Kidney (tissue), 22 donors: ENCODE measurements at places on chromosomes 4 and X. TPM values are rescaled to one million over a fixed set of nuclear protein-coding genes. Genes with fewer than 3 reads are reported as not detected.

CLDN22 gene
- 0.39 TPM for polyA plus RNA-seq

GPAT3 gene
- 25.3 TPM for polyA plus RNA-seq

MAGEA8 gene
- polyA plus RNA-seq: not detected

UGT2B11 gene
- polyA plus RNA-seq: not detected

GLOD5 gene
- 12.6 TPM for polyA plus RNA-seq

APOOL gene
- polyA plus RNA-seq: 7.2 TPM

CYLC1 gene
- not detected for polyA plus RNA-seq

OPHN1 gene
- polyA plus RNA-seq: 1.9 TPM
